NCI-H2029 (cell line): ENCODE measurements at places on chromosomes 7 and 10.

GRCh38 chr10:112896273-112896672, 53.8 kb upstream of the TCF7L2 start:
- DNase-seq, result no peak

- DNase-seq, result no peak
Measured at GRCh38 chr7:130910949-130911944, 177.2 kb upstream of the KLF14 start.

- no peak for DNase-seq
Measured at GRCh38 chr10:49360271-49361177, 35.4 kb downstream of the DRGX start.

GRCh38 chr10:6751363-6751762, 171.3 kb upstream of the PRKCQ start:
- no peak for DNase-seq

DNA sequence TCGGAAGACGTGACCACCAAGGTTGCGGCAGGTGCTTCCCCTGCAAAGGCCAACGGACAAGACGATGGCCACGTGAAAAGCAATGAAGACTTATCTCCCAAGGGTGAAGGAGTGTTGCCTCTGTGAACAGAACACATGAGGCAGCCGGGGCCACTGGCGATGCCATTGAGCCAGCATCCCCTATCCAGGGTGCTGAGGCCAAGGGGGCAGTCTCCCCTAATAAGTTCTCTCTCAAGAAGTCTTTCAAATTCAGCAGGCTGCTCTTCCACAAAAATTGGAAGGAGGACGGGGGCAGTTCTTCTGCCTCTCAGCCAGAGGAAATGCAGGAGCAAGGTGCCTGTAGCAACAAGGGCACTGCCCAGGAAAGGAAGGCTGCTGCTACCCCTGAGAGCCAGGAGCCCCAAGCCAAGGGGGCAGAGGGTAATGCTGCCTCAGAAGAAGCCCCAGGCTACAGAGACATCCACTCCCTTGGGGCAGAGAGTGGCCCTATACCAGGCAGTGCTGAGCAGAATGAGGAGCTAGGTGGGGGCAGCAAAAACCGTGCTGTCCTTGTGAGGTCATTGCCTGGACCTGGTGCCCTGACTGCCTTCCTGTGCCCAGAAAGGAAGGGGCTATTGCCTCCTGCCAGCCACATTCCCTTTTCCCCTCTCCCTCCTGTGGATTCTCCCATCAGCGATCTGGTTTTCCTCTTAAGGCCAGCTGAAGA, 17.3 kb downstream of the NT5C2 start:
- no peak for DNase-seq

DNA sequence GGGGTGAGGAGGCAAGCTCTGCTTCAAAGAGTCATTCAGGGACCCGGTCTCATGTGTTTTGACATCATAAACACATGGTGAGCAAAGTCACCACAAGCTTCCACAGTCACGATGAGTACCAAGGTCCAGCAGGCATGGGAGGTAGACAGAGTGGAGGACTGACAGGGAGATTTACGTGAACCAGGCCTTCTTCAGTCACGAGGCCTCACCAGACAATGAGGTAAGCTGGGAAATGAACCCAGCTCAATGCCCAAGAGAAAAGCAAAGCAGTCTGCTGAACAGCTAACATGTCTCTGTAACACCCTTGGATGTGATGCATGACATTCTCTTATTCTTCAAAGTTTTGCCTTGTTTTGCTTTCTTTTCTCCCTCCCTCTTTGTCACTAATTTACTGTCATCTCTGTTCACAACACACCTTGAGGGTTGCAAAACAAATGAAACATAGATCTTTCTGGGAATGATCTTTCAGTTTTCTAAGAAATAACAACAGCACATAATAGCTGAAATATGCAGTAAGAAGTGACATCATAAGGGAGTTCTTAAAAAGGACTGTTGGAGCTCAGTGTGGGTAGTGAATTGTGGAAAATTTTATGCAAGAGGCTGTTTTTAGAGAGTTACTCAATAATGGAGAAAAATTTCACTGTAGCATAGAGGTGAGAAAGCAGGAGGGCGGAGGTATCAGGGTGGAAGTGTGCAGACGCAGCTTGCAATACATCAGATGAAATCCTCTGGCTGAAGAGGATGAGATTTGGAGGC, 9.0 kb downstream of the PPP1R17 start:
- no peak for DNase-seq

DNA sequence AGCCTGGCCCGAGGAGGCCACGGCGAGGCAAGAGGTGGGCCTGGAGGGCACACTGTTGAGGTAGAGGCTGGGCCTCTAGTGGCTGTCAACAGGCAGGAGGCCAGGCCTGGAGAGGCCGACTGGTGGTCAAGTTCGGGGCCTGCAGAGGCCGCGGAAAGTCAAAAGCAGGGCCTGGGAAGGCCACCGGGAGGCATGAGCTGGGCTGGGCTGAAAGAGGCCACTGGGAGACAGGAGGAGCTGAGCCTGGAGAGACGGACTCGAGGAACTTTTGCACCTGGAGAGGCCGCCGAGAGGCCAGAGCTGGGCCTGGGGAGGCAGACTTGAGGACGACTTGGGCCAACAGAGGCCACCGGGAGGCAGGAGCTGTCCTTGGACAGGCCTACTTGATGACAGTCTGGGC, 321.2 kb downstream of the ZNF479 start:
- DNase-seq, result no peak

DNA sequence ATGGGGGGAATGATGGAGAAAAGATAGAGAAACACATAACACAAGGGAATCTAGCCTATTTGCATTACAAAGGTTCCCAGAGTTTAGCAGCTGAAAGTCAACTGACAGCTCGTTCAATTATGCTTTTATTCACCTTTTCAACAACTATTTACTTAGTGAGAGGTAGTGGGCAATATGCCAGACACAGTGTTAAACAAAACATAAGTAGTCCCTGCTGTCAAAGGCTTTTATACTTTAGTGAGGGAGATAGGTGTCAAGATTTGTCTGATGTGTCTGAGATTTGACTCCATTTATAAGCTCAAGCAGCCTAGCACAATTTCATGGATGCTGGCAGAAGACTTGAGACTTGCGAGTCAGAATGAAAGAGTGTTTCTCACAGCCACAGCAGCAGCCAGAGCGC, 549.0 kb upstream of the VSTM2A start:
- peak; percentile 42 for DNase-seq

GRCh38 chr10:21547246-21547645, 13.2 kb downstream of the MLLT10 start:
- no peak for DNase-seq

DNA sequence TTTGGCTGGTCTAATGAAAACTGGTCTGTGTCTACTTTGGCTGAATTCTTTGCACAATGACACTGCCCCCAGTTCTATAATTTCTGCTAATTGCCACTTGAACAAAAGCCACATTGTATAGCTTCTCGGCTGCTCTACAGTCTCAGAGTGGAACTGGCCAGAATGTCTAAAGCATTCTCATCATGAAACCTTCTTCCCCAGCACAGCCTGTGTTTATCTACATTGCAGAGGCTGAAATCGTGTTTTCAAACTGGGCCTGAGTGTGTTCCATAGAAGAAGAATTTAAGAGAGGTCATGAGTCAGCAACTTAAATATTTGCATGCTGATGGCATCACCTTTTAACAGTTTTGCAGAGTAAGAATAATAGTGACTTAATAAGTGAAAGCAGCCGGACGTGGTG, 177.2 kb downstream of the BUB3 start:
- no peak for DNase-seq

DNA sequence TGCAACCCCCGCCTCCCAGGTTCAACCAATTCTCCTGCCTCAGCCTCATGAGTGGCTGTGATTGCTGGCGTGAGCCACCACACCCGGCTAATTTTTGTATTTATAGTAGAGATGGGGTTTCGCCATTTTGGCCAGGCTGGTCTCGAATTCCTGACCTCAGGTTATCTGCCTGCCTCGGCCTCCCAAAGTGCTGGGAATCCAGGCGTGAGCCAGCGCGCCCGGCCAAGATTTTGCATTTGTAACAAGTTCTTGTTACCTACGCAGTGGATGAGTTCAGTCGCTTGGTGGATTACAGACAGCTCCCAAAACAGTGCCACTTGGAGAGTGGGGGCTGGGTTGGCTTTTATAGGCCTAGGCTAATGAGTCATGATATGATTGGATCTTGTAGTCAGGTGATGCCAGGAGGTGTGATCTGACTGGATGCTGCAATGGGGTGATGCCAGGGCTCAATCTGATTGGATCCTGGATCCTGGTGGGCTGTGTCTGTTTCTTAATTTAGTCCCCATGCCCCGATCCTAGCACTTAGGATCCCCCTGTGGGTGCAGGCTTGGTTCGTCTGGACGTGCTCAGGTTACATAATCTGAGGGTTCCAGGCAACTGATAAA, 20.3 kb downstream of the SBDS start:
- no peak for DNase-seq

DNA sequence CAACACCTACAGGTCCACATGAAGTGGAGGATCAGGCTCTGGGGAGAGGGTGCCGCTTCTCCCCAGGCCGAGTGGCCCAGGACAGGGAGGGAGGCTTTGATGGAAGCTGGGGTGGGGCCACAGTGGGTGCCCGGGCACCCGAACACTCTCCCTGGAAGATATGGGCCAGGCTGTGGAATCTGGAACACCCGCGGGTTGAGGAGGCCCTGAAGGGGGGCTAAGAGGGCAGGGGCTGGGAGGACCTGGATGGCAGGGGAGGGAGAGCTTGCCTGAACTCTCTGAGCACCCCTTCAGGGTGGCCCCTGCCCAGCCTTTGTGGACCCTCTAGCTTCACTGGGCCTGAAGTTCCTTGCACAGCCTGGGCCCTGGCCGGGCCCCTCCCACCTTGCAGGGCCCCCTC, 4.5 kb upstream of the NKX6-2 start:
- no peak for DNase-seq

DNA sequence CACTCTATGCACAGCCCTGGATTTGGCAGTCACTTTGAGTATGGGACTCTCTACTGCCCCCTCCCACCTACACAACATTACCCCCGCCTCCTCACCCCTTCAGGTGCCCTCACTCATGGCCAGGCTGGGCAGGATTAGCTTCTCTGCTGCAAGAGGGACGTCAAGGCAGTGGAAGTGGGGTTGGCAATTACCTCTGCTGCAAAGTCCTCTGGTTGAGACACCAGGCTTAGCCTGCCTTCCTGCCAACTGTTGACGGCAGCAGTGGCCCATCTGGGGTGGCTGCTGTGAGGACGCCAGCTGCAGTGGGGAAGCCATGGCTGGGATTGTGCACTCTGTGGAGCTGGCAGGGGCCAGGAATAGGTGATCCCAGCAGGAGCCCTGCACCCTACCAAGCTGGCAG, 26.7 kb downstream of the SVIL start:
- DNase-seq, result no peak

DNA sequence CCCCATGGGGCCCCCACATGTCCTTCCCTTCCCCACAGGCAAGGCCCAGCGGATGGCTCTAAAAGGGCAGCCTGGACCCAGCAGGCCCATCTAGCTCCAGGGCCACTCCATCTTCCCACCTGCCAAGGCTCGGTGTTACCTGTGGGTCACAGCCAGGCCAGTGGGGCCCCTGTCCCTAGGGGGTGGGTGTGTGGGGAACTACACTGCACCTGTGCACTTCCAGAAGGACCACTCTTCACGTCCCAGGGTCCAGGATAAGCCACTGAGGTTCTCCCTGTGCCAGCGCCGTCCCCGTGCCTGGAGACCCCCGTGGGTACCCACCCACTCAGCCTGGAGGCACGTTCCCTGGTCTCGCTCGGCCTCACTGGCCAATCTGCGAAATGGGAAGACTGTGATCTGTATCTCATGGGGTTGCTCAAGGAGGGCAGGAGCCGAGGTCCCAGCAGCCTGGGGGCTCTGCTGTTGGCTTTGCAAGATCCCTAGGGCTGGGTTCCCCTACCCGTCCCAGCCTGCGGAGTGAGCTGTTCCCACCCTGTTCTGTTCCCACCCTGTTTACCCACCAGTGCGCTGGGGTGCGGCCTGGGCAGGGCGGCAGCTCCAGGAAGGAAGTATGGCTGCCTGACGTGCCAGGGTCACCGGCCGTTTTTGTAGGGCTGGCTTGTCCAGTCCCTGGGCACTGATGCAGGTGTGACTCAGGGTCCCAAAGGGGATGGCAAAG, 4.6 kb downstream of the PWWP2B start:
- DNase-seq, result no peak

DNA sequence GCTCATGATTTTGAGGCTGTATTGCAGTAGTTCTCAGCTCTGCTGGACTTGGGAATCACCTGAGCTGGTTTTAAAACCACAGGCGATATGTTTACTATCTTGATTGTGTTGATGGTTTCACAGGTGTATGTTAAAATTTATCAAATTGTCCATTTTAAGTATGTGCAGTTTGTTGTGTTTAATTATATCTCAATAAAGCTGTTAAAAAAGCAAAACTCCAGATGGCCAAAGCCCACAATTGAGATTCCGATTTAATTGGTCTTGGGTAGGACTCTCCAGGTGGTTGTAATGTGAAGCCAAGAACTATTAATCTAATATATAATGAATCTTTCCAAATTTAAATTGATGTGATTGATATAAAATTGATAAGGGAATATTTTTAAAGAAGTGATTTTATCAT, 48.6 kb downstream of the NRCAM start:
- DNase-seq, result no peak

- no peak for DNase-seq
Measured at GRCh38 chr7:83528925-83529423, 120.0 kb downstream of the SEMA3E start.

DNA sequence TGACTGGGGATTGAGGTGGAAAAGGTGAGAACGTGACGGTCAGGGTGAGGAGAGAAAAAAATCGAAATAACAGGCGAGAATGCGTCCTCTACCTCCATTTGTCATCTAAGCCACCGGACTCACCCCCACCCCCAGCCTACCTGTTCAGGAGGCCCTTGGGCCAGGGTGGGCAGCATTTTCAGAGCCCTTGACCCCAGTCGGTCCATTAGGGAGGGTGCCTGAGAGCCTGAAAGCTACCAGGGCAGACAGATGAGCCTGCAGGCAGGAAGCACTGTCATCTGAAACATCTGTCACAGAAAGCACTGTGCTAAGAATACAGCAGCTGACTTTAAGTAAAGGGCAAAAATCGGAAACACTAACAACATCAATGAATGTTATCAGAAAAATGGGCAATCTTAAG, 47.0 kb downstream of the MAD1L1 start:
- no peak for DNase-seq
